Naive thymus-derived CD4-positive, alpha-beta T cell (primary cell): ENCODE measurements at places on chromosomes 13 and 19.

- DNase-seq: no peak
Observed at GRCh38 chr13:58994777-58995176, 1169.0 kb downstream of the DIAPH3 start.

DNA sequence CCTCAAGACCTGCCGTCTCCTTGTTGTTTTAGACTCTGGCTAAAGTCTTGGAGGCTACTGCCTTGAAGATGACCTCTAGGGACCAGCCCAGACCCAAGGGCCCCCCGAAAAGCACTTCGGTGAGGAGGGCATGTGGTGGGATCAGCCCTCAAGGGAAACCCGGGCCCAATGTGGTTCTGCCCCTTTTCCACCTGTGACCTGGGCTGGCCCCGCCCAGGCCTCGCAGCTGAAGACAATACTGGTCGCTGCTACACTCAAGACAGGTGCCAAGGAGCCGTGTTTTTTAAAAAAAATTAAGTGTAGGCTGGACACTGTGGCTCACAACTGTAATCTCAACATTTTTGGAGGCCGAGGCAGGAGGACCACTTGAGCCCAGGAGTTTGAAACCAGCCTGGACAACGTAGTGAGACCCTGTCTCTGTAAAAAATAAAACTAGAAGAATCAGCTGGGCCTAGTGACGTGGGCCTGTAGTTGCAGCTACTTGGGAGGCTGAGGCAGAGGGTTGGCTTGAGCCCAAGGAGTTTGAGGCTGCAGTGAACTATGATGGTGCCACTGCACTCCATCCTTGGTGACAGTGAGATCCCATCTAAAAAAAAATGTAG, 903 bp downstream of the TLE6 start:
- no peak for DNase-seq

- no peak for DNase-seq
Observed at GRCh38 chr13:112231451-112232083, 144.6 kb upstream of the SPACA7 start.

- DNase-seq: no peak
Observed at GRCh38 chr13:66218583-66218982, 1011.6 kb downstream of the PCDH9 start.

- no peak for DNase-seq
Observed at GRCh38 chr13:71632721-71633120, 234.3 kb downstream of the DACH1 start.

GRCh38 chr13:49113526-49114286, 106.4 kb upstream of the MLNR start:
- DNase-seq: no peak

- no peak for DNase-seq
Observed at GRCh38 chr13:101916108-101916774, 463.8 kb downstream of the ITGBL1 start.

GRCh38 chr19:16051254-16052025, 24.9 kb upstream of the TPM4 start:
- DNase-seq: peak; percentile 64

DNA sequence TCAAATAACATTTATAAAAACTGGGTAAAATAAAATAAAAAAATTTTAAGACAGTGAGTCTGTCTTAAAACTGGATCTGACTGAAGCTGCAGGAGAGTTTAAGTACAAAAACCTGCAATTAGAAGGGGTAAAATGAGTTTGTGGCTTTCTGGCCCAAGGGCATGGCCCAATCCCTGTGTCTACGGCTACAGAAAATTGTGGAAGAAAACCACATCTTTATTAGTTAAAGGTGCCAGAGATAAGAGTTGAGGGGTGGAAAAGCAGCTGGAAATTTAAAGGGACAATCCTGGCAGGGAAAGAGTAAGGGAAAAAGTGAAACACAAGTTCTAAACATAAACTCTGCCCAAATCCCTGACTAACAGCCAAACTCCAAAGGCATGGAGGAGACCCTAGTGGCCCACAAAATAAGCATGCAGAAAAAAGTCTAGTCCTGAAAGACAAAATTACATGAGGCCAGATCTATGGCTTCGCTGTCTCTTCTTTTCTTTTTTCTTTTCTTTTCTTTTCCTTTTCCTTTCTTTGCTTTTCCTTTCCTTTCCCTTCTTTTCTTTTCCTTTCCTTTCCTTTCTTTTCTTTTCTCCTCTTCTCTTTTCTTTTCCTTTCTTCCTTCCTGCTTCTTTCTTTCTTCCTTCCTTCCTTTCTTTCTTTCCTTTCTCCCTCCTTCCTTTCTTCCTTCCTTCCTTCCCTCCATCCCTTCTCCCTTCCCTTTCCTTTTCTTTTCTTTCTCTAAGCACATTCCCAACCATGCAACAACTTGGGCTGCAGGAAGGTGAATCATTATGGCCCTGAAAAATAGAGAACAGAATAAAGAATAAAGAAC, 23.5 kb upstream of the DLEU7 start:
- DNase-seq: no peak

DNA sequence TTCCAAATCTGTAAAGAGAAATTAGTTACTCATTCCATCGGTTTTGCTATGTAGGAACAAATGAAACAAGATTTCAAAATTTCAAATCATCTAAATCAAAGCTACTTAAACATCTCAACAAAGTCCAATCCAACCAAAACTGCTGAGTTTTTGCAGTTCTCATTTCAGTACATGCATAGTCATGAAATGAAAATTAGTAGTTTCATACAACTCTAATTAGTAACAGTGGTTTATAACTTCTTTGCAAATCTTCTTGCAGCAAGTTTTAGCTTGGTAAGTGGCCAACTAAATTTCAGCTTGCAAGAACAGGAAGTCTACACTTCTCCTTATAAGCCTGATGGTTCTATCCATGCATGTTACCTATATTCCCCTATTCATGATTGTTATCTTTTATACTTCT, 75.6 kb downstream of the SPRY2 start:
- no peak for DNase-seq

- DNase-seq: no peak
Observed at GRCh38 chr13:75092143-75092542, 389.8 kb downstream of the TBC1D4 start.

GRCh38 chr13:80341101-80341755, at the start of gene SPRY2:
Gene SPRY2, minus strand, starts transcription at chr13:80341126. Its CDS starts 3,421 bp downstream, at chr13:80337705.
- DNase-seq: peak; percentile 9

GRCh38 chr19:47529018-47529742, 14.3 kb upstream of the NAPA start:
- no peak for DNase-seq

DNA sequence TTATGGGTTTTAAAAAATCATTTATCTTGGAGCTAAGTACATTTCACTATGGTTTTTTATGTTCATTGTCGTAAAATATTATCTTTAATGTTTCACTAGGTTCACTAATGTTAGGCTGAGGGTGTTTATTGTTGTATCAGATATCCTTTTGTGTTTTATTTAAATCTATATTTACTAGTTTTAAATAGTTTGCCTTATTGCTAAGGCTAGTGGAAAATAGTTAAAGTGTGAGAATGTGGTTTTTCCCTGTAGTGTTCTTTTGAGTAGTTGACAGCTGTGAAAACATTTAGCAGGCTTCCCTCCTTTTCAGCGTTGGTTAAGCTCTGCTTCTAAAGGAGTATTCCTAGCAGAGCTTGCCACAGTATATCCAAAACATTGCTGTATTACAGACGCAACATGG, 139.0 kb downstream of the TM9SF2 start:
- no peak for DNase-seq

DNA sequence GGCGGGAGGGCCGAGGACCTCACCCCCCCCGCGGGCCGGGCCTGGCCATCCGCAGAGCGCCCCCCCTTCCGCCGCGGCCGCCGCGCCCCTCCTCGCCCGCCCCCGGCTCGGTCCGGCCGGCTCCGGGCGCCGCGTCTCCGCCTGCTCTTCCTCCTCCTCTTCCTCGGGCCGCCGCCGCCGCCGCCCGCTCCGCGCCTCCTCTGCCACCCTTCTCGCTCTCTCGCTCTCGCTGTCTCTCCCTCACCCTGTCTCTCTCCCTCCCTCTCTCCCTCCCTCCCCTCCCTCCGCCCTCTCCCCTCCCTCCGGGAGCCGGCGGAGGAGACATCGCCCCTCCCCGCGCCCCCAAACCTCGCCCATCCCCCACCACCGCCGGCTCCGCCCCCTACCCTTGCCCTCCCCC, at the start of gene SHANK1:
Gene SHANK1 (minus strand): TSS at position 237 of the 400 bp plus-strand sequence. CDS start 2,883 bp downstream, outside the sequence.
- no peak for DNase-seq

DNA sequence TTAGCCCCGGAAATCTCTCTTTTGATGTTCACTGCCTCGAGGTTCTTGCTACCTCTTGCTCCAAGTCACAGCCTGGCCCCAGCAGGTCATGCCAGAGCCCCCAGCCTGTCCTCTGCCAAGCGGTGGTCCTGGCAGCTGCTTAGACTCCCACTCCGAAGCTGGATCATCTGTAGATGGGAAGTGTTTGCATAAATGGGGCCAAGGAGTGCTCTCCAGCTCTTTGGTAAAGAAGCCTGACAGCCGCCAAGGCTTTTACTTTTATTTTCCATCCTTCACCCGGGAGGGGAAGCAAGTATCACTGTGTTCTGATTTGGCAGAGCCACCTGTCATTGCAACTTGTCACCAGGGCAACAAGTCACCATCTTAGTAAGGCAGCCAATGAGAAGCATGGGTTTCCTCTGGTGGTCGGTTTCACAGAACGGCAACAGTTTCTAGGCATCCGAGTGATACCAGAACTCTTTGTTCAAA, 10.6 kb upstream of the RETN start:
- DNase-seq: peak; percentile 70

GRCh38 chr19:48946463-48947257, 8.0 kb upstream of the BAX start:
- DNase-seq: no peak

DNA sequence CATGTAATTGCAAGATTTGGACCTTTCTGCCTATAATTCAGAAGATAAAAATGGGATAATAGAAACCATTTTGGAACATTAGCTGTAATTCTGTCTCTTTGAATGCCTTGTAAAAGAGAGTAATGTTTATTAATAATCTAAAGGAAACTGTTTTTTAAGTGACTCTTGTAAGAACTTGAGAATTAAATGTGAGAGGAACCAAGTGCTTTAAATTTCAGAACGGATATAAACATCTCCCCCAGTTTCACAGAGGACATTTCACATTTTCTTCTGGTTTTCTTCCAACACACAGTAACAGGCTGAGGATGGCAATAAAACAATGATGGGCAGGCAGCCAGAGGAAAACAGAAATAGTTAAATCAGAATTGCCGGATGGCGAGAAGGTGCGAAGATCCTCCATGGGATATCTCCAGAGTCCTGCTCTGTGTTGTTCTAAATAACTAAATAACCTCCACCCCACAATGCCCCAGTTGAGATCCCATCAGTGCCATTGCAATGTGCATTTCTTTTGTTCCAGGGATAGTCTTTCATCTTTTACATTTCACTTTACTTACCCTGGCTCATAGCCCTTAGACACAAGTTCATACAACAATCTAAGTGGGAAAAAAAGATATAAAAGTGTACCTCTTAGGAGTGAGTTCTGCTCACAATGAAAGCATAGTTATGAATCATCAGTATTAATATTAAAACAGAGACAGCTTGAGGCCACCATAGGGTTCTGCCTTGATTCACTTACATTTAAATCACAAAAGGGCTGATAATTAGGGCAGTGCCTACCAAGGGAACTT, 73.3 kb downstream of the TNFRSF19 start:
- DNase-seq: no peak

DNA sequence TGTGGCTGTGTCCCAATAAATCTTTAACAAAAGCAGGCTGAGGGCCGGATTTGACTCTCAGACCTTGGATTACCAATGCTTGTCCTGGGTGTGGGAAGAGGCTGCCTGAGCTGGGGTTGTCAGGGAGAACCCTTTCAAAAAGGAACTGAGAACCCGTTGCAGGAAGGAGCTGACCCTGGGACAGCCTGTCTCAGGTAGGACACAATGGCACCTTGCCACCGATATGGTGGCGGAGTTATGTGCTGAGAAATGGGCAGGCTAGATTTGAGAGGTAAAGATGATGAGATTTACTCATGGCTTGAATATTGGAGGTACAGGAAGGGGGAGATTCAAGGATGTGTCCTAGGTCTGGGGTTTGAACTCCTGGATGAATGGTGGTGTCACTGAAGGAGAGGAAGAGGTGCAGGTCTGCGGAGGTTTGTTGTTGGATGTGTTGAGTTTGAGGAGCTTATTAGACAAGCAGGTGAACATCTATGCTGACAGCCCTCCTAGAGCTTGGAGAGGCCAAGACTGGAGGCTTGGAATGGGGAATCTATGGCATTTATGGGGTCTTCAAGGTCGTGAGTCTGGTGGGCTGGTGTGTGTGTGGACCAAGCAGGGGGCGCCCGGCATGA, 7.2 kb downstream of the PLEKHF1 start:
- peak; percentile 26 for DNase-seq

DNA sequence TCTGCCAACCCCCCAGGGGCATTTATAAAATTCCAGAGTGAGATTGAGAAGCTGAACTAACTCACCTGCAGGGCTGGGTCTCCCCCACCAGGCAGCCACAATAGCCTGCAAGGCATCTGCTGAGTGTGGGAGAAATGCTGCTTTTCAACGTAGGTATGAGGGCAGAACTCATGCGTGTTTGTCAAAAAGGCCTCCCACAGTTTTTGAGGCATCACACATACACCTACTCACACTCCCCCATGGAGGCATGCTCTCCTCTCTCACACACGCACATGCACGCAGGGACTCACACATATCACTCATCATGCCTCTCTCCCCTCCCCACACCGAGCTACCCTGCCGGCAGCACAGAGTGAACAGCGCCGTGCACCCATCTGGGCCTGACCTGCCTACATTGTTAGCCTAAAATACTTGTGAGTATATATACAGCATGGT, 390.5 kb downstream of the FGF9 start:
- peak; percentile 74 for DNase-seq

GRCh38 chr19:11639245-11639601, 41.9 kb downstream of the ZNF627 start:
- DNase-seq: no peak

- no peak for DNase-seq
Observed at GRCh38 chr13:25929816-25930215, 122.0 kb downstream of the SHISA2 start.
